ENCODE measurements at places on chromosomes 3 and 15.

DNA sequence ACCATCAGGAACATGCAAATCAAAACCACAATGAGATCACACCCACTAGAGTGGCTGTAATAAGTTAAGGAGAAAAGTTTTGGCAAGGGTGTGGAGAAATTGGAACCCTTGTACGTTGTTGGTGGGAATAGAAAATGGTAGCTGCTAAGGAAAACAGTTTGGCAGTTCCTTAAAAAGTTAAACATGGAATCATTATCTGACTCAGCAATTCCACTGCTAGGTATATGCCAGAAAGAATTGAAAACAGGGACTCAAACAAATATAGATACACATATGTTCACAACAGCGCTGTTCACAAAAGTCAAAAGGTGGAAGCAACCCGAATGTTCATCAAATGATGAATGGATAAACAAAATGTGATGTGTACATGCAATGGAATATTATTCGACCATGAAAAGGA lies 138.8 kb upstream of the ATP2B2 start:
- no peak for DNase-seq

GRCh38 chr3:140899363-140899762 lies 42.3 kb upstream of the SLC25A36 start:
- no peak for DNase-seq

DNA sequence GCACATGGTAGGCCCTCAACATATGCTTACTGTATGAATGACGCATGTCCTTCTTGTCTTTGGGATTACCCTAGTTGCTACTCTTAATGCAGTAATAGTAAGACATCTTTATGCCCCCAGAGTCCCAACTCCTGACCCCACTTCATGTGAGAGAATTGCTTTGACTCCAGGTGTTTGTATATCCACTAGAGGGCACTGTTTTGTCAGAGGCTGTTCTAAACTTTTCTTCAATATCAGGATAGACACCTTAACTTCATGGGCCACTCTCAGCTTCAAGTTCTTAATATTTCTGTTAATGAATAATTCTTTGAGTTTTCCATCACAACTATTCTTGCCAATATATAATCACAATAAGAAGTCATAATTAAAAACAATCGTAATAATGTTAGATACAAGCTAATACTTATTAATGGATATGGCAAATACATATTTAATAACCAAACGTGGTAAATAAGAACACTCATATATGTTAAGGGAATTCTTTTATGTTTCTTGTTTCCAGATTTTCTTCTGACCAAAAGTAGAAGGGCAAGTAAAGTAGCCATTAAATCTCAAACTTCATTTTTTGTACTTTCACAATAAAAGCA lies 337.2 kb upstream of the DNAJC19 start:
- no peak for DNase-seq

GRCh38 chr3:36409862-36410261 lies 29.6 kb downstream of the STAC start:
- no peak for DNase-seq

GRCh38 chr3:179068779-179069530 lies 2.7 kb downstream of the ZMAT3 start:
- no peak for DNase-seq

Measured in right cardiac atrium (tissue), 5 donors.